M059J (cell line): ENCODE measurements at places on chromosomes 13 and 19. TPM values are rescaled to one million over a fixed set of nuclear protein-coding genes. Genes with fewer than 3 reads are reported as not detected.

The LHB gene
- 1.8 TPM in 1 of 2 replicates, not detected in the other for total RNA-seq

The OR7A5 gene
- not detected in 2 replicates for total RNA-seq

The ZNF547 gene
- 1.9 and 5.6 TPM in 2 replicates for total RNA-seq

The PRTN3 gene
- total RNA-seq: not detected in 2 replicates

The ZNF154 gene
- not detected in 2 replicates for total RNA-seq

- DNase-seq: no peak
Measured at GRCh38 chr19:37683520-37683919, 28.3 kb upstream of the ZFP30 start.

DNA sequence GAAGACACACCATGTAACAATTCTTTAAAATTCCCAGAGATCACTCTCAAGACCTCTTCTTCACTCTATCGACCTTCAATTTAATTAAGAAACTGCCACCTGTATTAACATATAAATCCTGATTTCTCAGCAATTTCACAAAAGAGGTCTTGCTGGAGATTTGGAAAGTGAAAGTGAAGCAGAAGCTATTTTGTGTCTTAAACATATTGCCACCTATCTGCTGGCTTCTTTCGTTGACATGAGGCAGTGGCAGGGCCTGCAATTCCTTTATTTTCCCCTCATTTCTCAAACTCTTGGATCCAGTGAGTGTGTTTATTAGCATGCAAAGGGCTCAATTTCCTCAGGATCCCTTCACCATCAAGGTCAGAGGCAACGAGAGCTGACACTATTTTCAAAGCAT, 780.2 kb upstream of the SLITRK1 start:
- no peak for DNase-seq

- DNase-seq: no peak
Measured at GRCh38 chr13:72842991-72843390, 61.1 kb downstream of the PIBF1 start.

- DNase-seq: no peak
Measured at GRCh38 chr13:36028359-36029025, 102.7 kb downstream of the DCLK1 start.

The ZBTB45 gene
- 5.8 and 9.7 TPM in 2 replicates for total RNA-seq

- peak; percentile 59 for DNase-seq
Measured at GRCh38 chr19:48608798-48609263, 2.3 kb downstream of the SPACA4 start.

The CLEC4M gene
- total RNA-seq: not detected in 2 replicates

DNA sequence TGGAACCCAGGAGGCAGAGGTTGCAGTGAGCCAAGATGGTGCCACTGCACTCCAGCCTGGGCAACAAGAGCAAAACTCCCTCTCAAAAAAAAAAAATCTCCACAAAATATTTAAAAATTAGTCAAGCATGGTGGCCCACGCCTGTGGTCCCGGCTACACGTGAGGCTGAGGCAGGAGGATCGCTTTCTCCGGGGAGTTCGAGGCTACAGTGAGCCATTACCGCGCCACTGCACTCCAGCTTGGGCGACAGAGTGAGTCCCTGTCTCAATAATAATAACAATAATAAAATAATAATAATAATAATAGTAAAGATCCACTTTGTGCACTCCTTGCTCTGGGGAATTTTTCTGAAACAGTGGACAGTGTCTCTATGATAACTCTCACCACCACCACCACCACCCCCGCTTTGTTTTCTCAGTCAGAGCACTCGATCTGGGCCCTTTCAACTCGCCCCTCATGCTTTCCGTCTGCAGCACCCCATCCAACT, 8.7 kb downstream of the NAPSA start:
- DNase-seq: no peak

DNA sequence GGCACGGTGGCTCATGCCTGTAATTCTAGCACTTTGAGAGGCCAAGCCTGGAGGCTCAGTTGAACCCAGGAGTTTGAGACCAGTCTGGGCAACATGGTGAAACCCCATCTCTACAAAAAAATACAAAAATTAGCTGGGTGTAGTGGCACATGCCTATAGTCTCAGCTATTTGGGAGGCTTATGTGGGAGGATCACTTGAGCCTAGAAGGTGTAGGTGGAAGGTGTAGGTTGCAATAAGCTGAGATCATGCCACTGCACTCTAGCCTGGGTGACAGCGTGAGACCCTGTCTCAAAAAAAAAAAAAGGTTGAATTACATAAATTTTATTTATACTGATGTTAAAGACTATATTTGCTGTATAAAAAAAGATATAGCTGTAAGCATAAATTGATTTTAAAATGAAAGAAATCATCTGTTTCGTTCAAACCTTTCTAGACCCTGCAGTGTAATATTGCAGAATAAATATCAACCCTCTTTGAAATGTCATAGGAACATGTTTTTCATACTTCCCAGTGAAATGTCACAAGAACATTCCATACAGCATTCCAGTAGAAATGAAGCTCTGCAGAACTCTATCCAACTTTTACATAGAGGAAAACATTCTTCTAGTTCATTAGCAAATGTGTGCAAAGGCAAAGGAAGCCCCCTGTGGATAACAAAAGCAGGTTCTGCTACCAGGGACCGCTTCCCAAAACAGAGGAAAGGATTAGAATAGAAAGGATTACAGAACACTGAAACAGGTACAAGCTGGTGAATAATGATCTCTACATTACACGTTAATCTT, 76.0 kb downstream of the CAB39L start:
- DNase-seq: no peak

- peak; percentile 71 for DNase-seq
Measured at GRCh38 chr19:54448040-54448773, 792 bp upstream of the LENG8 start.

- no peak for DNase-seq
Measured at GRCh38 chr19:17379221-17379631, 2.1 kb upstream of the PLVAP start.

DNA sequence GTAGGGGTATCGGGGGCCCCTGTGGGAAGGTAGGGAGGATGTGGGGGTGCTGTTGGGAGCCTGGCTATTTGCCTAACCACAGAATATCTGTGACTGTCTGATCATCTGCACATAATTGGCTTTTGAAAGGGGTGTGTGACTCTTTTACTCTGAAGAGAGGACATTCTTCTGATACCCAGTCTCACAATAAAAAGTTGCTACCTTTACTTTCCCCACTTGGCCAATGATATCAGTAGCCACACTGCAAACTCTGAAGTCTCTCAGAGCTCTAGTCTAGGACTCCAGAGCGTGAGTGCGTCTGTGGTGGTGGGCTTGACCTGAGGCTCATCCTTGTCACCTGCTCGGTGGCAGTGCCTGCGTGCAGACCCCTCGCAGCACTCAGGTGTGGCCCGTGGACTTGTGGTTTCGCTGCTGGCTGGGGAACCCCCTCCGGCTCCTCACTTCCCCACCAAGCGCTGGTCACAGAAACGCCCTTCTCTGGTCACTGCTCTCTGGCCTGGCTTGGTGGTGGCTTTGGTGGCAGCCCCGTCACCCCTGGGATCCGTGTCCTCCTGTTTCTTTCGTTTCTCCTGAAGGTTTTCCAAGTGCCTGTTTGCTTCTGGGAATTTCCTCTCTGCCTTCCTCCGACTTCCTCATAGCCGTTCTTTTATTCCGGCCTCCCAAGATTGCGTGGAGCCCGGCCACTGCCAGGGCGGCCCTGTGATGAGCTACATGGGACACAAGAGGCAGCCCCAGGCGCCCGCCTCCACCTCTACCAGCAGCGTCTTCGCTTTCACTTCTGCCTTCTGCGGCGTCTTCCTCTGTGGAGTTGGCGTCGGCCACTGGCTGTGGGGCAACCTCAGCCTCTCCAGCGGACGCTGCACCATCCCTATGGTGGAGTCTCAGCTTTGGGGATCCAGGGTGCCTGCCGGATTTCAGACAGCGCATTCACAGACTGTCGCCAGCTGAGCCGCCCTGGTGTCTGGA, 78.0 kb downstream of the ATP11A start:
- no peak for DNase-seq

DNA sequence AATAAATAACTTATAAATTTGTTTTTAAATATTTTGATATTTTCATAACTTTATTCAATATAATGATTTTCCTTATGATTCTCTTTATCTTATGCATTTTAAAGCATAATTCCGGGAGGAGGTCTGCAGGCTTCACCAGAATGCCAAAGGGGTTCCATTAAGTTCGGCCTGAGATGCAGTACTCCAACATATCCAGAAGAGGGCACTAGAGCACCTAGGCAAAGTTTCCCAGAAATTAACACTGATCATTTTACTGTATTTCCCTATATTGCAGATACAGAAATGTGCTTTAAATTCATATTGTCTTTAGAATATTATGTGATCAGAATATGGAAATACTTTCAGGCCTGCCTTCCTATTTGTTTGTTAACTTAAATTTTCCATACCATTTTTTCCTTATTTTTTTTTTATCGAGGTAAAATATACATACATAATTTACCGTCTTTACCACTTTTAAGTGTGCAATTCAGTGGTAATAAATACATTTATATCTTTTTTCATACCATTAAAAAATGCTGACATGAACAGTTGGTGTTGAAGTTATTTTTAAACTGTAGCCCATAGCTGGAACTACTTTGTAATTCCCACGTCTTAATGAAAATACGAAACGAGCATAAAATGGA, 58.9 kb upstream of the TM9SF2 start:
- peak; percentile 39 for DNase-seq

The APOC1 gene
- total RNA-seq: 1.4 and 5.4 TPM in 2 replicates

GRCh38 chr13:94620286-94620896, 18.7 kb downstream of the GPR180 start:
- DNase-seq: peak; percentile 29
